MCF 10A (cell line): ENCODE measurements at places on chromosomes 7 and 10.
A peak's percentile ranks its signal among the peaks of the same experiment; 100 is the strongest.

DNA sequence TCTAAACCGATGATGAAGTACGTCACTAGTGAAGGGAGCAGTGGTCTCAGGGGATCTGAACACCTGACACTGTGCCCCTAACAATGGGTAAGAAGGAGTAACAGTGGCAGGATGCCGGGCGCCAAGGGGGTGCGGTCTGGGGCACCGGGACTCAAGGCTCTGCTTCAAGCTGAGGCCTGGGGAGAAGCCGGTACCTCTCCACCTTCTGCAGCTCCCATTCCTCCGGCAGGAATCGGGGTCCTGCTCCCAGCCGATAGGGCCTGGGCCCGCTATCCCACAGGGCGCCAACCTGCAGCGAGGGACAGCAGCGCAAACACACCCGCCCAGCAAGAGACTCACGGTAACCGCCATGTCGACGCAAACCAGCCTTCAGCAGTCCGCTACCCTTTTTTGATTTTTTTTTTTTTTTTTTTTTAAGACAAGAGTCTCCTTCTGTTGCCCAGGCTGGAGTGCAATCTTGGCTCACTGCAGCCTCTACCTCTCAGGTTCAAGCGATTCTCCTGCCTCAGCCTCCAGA, 8.8 kb upstream of the CHST12 start:
- no peak for DNase-seq

- no peak for DNase-seq
Measured at GRCh38 chr10:95865814-95866466, 41.8 kb upstream of the CC2D2B start.

DNA sequence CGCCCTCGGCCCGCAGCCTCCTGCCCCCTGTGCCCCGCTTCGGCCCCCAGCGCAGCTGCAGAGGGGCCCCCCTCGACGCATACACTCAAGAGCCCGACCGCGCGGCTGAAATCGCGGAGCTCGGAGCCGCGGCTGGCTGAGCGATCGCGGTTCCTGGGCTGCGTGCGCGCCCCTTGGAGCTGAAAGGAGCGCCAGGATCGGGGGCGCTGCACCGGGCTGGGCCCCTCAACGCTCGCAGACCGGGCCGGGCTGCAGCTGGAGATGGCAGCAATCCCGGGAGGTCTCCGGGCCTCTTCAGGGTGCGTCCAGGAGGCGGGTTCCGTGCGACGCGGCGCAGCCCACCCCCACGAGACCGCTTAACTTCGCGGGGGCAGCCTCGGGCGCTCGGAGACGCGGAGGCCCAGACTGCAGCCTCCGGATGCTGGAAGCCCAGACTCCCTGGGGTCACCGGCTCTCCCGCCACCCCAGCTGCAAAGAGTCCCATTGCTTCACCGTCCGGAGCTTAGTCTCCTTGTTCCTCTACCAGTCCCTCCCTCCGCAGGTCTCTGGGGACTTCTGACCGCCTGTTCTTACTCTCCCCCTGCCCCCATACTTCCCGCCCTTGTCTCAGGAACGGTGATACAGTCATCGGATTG, 73.0 kb upstream of the LRRC4 start:
- DNase-seq, result no peak

- DNase-seq, result no peak
Measured at GRCh38 chr7:106080300-106080987, 31.7 kb downstream of the SYPL1 start.

GRCh38 chr7:159104188-159104920, 40.3 kb downstream of the VIPR2 start:
- DNase-seq, result no peak

DNA sequence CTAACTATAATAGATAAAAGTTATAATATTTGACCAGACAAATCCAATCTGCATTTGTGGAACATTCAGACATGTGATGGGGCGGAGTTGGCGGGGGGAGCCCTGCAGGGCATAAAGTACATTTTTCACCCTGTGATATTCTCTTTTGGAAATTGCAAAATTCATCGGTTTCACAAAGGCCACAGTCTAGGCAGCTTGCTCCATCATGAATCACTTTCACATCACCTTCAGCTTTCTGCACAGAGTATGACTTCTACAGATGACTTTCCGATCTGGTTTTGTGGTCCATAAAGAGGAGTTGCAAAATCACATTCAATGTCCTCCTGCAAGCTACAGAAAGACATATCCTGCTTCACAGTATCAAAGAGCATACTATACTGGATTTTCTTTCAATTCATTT, 51.4 kb upstream of the APBB1IP start:
- DNase-seq, result no peak

DNA sequence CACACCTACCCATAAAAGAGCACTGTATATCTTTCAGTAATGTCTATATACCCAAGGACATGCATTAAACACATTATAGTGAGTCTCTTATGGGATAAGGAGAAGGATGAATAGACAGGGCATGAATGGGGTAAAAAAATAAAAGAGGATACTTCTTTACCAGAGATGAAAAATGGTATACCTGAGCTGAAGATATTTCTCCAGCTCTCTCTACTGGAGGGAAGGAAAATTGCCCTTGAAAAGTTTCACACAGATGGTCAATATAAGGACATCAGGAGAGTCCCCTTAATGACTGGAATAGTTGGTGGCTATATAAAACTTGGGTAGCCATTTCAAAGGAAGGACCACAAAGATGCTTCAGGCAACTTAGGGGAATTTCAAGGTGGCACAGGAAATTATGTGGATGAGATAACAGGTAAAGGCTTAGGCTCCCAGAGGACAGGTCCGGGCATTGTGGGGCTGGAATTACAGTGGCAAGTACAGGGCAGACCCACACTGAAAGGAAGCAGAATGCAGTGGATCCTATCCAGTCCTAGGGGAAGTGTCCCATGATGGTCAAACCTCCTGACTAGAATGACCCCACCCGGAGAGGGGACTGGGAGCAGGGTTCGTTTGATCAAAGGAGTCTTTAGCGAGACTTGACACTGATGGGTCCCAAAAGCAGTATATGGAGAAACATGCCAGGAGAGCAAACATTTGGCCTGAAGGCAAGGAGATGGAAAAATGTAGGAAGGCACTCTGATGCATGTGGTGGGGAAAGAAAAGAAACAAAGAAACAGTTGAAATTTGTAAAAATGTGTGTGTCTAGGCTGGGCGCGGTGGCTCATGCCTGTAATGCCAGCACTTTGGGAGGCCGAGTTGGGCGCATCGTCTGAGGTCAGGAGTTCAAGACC, 35.6 kb downstream of the PLAU start:
- DNase-seq, result no peak

- DNase-seq, result no peak
Measured at GRCh38 chr10:91347529-91347928, 62.6 kb upstream of the HECTD2 start.

GRCh38 chr7:20577441-20578071, 37.9 kb upstream of the ABCB5 start:
- no peak for DNase-seq

GRCh38 chr7:127667017-127667670, 15.2 kb downstream of the SND1 start:
- DNase-seq, result peak; percentile 49

- peak; percentile 46 for DNase-seq
Measured at GRCh38 chr7:94509264-94509886, at the start of gene CASD1. TSS of gene CASD1 (plus strand) at chr7:94509809. CDS start at chr7:94510085, 276 bp downstream.

GRCh38 chr7:128836729-128837348, 6.6 kb downstream of the FLNC start:
- no peak for DNase-seq

DNA sequence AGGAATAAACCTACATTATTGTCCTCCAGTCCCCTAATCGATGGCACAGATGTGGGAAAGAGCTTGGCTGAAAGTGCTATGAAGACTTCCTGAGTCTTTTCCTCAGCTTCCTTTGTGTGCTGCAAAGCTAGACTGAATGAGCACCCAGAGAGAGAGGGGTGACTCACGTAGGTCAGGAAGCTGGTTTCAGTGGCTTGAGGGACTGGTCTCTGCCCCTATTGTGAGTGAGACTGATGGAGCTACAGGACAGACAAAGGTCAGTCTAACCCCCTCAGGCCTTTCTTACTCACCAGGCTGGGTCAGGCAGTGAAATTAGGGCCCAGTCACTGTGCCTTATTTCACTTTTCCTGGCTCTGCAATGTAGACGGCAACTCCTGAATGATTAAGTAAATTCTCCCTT, 171.1 kb upstream of the GRB10 start:
- peak; percentile 87 for DNase-seq

DNA sequence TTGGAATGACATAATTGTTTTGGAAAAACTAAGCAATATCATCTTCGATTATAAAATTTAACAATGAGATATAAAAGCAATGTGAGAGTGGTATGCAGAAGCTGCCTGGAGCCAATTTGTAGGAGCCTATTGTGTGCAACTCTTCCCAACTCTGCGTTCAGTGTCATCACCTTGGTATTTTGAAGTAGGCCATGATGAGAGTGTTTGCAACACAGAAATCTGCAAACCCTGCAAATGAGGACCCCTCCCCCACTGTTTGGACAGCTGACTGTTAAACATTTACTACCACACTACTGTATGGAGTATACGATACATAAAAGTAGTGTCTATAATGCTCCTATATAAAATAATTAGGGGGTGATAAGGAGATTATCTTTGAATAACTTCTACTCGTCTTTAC, 531.3 kb downstream of the ATRNL1 start:
- DNase-seq, result peak; percentile 27

DNA sequence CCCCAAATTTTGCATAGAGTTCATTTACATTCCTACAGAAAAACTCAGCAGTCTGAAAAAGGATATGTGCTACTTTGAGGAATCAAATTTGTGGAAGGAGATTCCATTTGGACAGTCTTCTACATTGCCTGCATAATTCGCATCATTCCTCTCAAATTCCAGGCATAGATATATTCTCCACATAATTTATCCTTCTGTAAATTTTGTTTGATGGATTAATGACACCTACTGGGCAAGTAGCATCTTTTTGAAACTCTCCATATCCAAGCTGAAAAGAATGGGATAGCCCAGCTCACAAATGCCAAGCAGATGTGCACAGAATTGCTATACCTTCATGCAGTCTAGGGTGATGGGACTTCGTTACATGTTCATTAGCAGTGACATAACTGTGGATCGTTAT, 515.3 kb downstream of the AUTS2 start:
- DNase-seq, result no peak

DNA sequence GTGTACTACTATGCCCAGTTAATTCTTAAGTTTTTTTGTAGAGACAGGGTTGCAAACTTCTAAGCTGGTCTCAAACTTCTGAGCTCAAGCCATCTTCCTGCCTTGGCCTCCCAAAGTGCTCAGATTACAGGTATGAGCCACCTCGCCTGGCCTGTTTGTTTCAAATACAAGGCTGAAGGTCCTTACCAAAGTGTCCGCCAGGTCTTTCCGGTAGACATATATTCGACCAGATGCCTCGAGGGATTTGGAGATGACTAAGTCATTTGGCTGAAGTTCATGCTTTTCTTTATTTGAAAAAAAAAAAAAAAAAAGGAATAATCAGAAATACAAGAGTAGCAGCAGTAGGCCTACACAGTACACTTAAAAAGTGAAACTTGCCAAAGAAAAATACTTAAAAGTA, 204.5 kb upstream of the CDCA7L start:
- DNase-seq, result no peak

DNA sequence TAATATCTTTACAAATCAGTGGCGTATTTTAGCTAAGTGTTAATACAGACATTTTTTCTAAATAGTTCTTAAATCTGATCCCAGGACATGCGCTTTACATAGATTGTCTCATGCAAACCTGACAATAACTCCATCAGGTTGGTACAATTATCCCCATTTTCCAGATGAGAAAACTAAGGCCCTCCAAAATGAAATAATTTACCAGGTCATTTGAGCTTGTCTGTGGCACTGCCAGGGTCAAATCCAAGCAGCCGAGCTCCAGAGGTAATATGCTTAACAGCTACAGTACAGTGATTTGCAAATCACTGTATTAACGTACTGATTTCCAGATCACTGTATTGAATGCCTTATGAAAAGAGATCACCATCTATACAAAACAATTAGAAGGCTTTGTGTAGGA, 223.1 kb downstream of the CHCHD3 start:
- DNase-seq, result no peak

DNA sequence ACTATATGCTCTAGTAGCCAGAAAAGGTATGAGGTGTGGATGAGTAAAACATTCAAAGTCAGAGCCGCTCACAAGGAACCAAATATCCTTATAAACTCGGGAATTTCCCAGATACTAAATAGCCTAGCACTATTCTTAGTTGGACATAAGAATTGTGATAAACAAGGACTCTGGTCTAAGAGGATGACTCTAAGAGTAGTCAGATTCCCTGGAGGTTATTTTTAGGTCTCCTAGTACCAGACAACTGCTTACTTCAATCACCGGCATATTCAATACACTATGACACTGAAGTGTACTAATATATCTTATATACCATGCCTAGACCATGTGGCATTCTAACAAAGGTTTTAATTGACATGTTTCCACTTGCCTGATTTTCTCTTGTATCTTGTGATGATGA, 56.5 kb downstream of the LMBR1 start:
- DNase-seq, result peak; percentile 9

- DNase-seq, result no peak
Measured at GRCh38 chr10:78769526-78769925, 299.2 kb upstream of the ZMIZ1 start.

- no peak for DNase-seq
Measured at GRCh38 chr7:18191341-18191740, 163.7 kb upstream of the PRPS1L1 start.

DNA sequence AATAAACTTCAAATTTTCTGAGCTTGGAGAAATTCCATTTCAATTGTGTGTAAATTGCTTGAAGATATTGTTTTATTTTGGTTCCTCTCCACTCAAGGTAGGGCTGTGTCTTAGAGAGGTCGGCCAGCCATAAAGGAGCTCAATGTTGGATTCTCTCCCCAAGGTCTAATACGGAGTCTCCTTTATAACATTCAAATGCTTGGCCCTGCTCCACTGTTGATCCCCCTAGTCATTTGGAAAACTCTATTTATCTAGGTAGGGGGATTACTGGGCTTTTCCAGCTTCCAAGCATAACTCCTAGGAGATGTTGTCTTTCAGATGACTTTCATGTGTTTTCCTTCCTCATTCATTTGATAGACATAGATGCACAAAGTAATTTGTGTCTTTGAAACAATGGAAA, 170.9 kb downstream of the LRMDA start:
- DNase-seq, result no peak

DNA sequence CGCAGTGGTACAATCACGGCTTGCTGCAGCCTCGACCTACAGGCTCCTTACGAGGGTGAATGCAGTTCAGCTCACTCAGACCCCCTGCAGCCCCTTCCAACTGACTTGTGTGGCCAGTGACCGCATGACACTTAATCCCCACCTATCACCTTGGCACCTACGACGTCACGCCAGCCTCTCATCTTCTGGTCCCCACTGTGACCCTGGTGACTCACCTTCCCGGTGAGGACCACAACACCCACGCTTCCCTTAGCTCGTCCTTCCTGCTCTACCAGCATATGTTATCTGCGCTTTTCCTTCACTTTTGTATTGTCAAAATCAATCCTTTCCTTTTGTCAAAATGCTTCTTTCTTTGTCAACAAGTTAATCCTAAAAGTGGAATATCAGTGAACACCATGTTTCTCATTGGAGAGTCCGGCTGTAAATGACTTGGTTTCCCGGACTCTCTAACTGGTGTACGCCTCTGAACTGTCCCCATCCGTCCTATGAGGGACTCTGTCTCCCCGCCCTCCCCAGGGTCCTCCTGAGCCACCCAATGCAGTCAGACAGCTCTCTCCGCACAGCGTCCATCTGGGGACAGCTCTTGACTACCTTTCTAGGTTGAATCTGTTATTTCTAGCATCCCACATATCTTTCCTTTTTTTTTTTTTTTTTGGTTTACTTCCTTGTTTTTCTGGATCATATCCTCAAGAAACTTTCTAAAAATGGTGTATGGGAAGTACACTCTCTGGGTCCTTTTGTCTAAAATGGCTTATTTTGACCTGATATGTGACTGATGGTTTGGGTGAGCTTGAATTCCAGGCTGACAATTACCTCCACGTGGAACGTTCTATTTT, 37.3 kb downstream of the CFAP46 start:
- no peak for DNase-seq

- peak; percentile 21 for DNase-seq
Measured at GRCh38 chr10:34351161-34351560, 463.9 kb downstream of the PARD3 start.
